ENCODE measurements at places on chromosomes 1 and 21. TPM values are rescaled to one million over a fixed set of nuclear protein-coding genes. Genes with fewer than 3 reads are reported as not detected.

DOP1B gene
- total RNA-seq: 15.2 TPM

RGS13 gene
- total RNA-seq: 0.24 TPM

SYNC gene
- not detected for total RNA-seq

LGR6 gene
- 0.40 TPM for total RNA-seq

TTLL7 gene
- 0.85 TPM for total RNA-seq

PERM1 gene
- not detected for total RNA-seq

FCRL4 gene
- not detected for total RNA-seq

TEX38 gene
- total RNA-seq: not detected

WNT4 gene
- total RNA-seq: not detected

VAMP3 gene
- 27.3 TPM for total RNA-seq

GART gene
- 194 TPM for total RNA-seq

GCSAML gene
- 0.20 TPM for total RNA-seq

TIMM17A gene
- 120 TPM for total RNA-seq

TGFB2 gene
- not detected for total RNA-seq

CD1B gene
- total RNA-seq: not detected

RGS8 gene
- not detected for total RNA-seq
